Mesothelial cell of epicardium (in vitro differentiated cells): ENCODE measurements at places on chromosomes 3 and 15.

DNA sequence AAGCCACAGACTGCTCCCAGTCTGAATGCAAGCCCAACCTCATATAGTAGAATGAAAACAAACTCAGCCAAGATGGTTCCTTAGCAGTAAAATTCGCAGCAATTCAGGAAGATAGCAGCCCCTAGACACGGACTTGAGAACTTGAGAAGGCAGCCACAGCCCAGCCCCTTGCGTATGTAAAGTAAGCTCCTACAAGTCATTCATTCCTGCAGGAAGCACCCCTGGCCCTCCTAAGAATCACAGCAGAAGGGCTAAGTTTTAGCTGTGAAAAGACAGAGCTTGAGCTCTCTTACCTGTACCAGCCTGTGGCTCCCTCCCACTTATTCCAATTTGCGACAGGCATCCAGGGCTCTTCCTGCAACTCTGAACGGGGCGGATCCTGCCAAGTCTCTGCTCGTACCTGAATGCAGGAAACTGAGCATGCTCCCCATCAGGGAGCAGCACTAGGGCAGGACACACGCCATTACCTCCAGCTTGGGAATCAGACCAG lies 136.4 kb downstream of the MAGI1 start:
- peaks cover 42% of the 10 kb centered on the region for H3K4me1 ChIP-seq
- peak; percentile 22 for DNase-seq
- peak overlapping the region; percentile 96 for H3K27ac ChIP-seq
- H3K27me3 ChIP-seq, result no peaks in the 10 kb centered on the region

GRCh38 chr3:47899495-47900108 lies 96.7 kb downstream of the DHX30 start:
- DNase-seq, result no peak
- peak overlapping the region; percentile 91 for H3K27ac ChIP-seq
- H3K4me3 ChIP-seq, result no peak overlapping the region
- peaks cover 16% of the 10 kb centered on the region for H3K36me3 ChIP-seq
- peaks cover 44% of the 10 kb centered on the region for H3K4me1 ChIP-seq

- no peaks in the 10 kb centered on the region for H3K27me3 ChIP-seq
- H3K4me1 ChIP-seq, result peaks cover 10% of the 10 kb centered on the region
- H3K36me3 ChIP-seq, result peaks cover 7% of the 10 kb centered on the region
- no peak for DNase-seq
- no peak overlapping the region for H3K4me3 ChIP-seq
Observed at GRCh38 chr3:58899159-58899952, 150.5 kb downstream of the CFAP20DC start.

DNA sequence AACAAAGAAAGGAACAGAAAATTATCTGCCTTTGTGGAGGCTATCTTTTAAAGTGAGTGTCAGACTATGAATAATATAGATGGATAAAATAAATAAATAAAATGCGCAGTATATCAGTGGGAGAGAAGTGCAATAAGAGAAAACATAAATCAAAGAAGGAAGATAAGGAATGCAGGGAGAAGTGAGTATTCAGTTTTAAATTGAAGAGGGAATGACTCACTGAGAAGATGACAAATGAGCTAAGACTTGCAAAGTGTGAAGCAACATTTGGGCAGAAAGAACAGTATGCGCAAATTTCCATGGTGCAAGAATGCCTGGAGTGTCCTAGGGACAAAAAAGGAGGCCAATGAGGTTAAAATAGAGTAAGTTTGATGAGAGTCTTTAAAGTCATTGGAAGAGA lies 1300.1 kb upstream of the ALCAM start:
- no peak overlapping the region for H3K4me3 ChIP-seq
- H3K4me1 ChIP-seq, result peaks cover 17% of the 10 kb centered on the region

DNA sequence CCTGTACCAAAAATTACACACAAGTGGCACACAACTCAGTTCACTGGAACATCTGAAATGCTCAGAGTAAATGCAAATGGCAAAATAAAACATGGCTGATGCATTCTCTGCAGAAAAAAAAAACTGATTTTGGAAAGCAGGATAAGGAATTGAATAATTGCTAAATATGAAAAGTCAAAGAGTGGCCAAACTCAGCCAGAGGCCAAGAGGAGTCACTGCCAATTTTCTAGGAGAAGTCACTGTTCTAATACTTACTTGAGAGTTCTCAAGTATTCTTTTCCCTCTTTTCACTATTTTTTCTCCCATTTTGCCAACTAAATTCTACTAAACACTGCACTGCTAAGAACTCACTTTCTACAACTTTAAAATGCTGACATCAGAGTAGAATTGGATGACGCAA lies 1018.6 kb downstream of the TUSC7 start:
- peaks cover 6% of the 10 kb centered on the region for H3K4me1 ChIP-seq
- H3K27ac ChIP-seq, result no peak overlapping the region
- DNase-seq, result no peak
- H3K4me3 ChIP-seq, result no peak overlapping the region

DNA sequence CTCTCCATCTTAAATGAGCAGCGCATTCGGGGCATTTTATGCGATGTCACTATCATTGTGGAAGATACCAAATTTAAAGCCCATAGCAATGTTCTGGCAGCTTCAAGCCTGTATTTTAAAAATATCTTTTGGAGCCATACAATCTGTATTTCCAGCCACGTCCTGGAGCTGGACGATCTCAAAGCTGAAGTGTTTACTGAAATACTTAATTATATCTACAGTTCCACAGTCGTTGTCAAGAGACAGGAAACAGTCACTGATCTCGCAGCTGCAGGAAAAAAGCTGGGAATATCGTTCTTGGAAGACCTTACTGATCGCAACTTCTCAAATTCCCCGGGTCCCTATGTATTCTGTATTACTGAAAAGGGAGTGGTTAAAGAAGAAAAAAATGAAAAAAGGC lies 44.4 kb upstream of the RASA2 start:
- H3K27me3 ChIP-seq, result no peaks in the 10 kb centered on the region
- H3K27ac ChIP-seq, result peak overlapping the region; percentile 72
- DNase-seq, result peak; percentile 7
- H3K4me3 ChIP-seq, result no peak overlapping the region
- H3K36me3 ChIP-seq, result peaks cover 47% of the 10 kb centered on the region

- no peak overlapping the region for H3K4me3 ChIP-seq
- H3K27me3 ChIP-seq, result no peaks in the 10 kb centered on the region
- DNase-seq, result no peak
- no peak overlapping the region for H3K27ac ChIP-seq
Observed at GRCh38 chr3:96449346-96449745, 365.0 kb upstream of the EPHA6 start.

GRCh38 chr3:129560269-129560787 lies 17.4 kb downstream of the H1-8 start:
- H3K4me1 ChIP-seq, result peaks cover 6% of the 10 kb centered on the region
- H3K27me3 ChIP-seq, result no peaks in the 10 kb centered on the region
- H3K27ac ChIP-seq, result peak overlapping the region; percentile 64
- DNase-seq, result no peak
- no peak overlapping the region for H3K4me3 ChIP-seq
- no peaks in the 10 kb centered on the region for H3K36me3 ChIP-seq

DNA sequence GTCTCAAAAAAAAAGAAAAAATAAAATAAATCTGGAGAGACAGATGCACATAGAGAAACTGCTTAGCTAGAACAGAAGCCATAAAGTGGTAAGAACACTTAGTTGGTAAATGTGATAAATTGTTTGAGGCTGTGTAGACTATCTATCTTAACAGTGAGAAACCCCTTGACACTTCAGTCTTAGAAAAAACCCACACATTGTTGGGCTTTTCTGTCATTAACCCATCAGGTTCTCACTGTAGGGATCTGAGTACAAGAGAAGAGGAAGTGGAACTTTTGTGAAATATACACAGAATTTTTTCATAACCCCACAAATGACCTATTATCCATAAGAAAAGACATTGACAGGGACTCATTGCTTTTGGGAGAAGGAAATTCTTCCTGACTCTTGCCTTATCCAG lies 24.4 kb downstream of the TP63 start:
- H3K4me1 ChIP-seq, result no peaks in the 10 kb centered on the region
- H3K27me3 ChIP-seq, result no peaks in the 10 kb centered on the region
- H3K36me3 ChIP-seq, result peaks cover 15% of the 10 kb centered on the region
- H3K4me3 ChIP-seq, result no peak overlapping the region
- DNase-seq, result no peak

DNA sequence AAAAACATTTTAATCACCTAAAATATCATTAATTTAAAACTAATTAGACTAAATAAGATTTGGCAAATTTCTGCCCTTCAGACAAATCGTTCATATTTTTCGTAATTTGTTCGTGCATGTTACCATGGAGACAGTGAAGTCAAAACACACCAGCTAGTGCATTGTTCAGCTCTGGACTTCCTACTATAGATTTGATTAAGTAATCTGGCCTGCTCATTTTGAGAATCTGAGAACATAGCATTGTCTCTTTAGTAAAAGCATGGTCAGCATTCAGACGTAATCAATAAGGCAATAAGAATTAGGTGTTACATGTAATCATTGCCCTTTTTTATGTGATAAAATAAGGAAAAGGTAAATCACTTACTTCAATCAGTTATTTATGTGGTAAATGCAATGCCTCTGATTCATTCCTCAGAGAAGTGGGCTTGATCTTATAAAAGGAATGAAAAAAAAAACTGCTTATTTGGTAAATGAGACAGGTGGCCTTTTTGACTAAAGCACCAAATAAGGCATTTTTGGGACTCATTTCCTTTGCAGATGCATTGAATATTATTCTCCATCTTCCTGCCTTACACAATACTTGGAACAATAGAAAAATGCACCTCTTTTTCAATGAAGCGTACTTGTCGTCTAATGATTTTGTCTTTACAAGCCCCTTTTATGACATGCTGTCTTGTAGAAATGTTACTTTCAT lies 84.5 kb upstream of the FNDC3B start:
- no peak overlapping the region for H3K4me3 ChIP-seq
- H3K4me1 ChIP-seq, result peaks cover 40% of the 10 kb centered on the region
- no peaks in the 10 kb centered on the region for H3K27me3 ChIP-seq
- H3K27ac ChIP-seq, result no peak overlapping the region

DNA sequence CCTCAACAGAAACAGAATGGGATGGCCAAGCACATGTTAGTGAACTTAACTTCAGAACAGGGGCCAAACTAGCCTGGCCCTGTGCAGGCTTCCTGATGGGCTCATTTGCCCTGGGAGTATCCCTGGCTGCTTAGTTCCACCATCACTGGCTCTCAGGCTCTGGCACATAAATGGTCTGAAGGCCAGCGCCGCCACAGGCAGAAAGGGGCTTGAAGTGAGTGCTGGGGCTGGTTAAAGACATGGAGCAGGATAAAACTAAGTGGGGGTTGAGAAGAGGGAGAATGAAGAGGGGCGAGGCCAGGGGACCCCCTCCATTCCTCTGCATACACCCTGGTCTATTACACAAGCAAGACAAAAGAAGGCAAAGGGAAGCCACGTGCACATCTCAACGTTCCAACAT lies 12.2 kb downstream of the SLCO2A1 start:
- H3K36me3 ChIP-seq, result peaks cover 14% of the 10 kb centered on the region
- no peak overlapping the region for H3K4me3 ChIP-seq
- peaks cover 4% of the 10 kb centered on the region for H3K4me1 ChIP-seq
- no peak for DNase-seq

- peaks cover 85% of the 10 kb centered on the region for H3K4me1 ChIP-seq
- H3K36me3 ChIP-seq, result peaks cover 2% of the 10 kb centered on the region
- H3K27me3 ChIP-seq, result no peaks in the 10 kb centered on the region
- DNase-seq, result no peak
- no peak overlapping the region for H3K4me3 ChIP-seq
Observed at GRCh38 chr15:66770518-66771350, 68.7 kb downstream of the SMAD6 start.

DNA sequence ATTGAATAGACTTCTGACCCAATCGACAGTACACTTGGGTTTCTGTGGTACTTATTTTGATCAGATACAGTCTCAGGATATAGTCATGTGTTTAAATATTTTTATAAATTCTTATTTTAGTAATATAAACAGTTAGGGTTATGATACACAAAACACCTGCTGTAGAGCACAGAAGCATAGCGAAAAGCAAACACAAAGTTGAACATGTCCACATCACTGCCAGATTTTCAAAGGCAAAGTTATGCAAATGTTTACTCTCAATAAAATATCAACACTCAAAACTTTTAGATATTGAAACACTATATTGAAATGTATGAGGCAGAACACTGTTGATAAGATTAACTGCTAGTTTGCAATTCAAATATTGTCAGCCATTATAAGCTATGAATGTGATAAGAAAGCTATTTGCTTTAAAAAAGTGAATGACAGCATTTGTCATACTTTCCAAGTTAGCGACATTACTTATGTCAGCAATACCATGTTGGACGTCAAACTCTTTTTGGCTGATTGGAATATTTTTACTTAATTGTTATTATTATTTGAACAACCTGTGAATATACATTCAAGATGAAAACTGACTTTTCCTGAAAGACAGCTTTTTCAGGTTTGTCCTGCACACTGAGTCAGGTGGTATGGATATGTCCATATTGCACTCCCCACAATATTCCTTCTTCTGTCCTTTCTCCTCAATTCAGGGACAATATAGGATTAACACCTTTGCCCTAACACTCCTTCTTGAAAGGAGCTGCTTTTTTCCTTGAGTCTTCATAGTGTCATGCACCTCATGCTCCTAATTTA lies 367.1 kb downstream of the EPHA3 start:
- no peaks in the 10 kb centered on the region for H3K4me1 ChIP-seq
- no peak overlapping the region for H3K4me3 ChIP-seq
- no peaks in the 10 kb centered on the region for H3K27me3 ChIP-seq
- H3K27ac ChIP-seq, result no peak overlapping the region

DNA sequence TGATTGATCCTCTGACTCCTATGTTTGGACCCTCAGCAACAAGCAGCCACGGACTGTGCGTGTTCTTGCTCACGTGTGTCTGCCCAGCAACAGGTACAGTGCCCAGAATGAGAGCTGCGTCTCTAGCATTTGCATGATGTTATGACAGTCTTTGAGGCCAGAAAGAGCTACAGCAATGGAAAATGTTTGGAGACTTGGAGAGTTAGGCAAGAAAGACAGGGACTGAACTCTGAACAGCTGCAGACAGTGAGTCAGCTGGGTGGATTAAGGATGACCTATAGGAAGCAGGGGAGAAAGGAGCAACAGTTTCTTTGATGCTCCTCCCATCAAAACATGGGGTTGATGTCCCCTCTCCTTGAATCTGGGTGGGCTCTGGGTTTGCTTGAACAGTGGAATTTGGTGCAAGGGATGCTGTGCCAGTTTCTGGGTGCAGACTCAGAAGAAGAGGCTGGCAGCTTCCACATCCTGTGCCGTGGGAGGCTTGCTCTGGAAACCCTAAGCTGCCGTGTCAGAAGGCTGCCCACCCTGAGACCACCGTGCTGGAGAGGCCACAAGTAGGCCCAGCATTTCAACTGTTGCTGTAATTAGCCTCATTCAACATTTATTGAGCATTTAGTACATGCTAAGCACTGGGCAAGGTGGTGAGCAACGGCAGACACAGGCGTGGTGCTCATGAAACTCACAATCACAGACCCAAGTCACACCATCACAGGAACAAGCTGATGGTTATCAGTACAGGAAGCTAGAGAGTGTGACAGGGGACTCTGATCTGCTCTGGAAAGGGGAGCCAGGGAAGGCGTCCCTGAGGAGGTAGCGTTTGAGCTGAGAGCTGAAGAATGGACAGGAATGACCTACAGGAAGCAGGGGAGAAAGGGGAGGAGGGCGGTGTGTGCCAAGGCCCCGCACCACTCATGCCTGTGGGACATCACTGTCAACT lies 21.7 kb downstream of the CCR9 start:
- H3K27ac ChIP-seq, result no peak overlapping the region
- DNase-seq, result no peak
- H3K4me3 ChIP-seq, result no peak overlapping the region
- H3K4me1 ChIP-seq, result no peaks in the 10 kb centered on the region

GRCh38 chr3:170499562-170500156 lies 81.0 kb downstream of the CLDN11 start:
- H3K4me3 ChIP-seq, result no peak overlapping the region
- H3K27ac ChIP-seq, result no peak overlapping the region
- H3K4me1 ChIP-seq, result peaks cover 44% of the 10 kb centered on the region
- no peak for DNase-seq
- no peaks in the 10 kb centered on the region for H3K36me3 ChIP-seq
